ENCODE measurements at places on chromosomes 11 and 22.

- no peak for DNase-seq
Observed at GRCh38 chr11:46711303-46711702, 7.7 kb upstream of the F2 start.

GRCh38 chr11:121091492-121092152 is 9.4 kb upstream of the TECTA start:
- DNase-seq = no peak

GRCh38 chr22:17884893-17885292 is 110.6 kb upstream of the BID start:
- no peak for DNase-seq

GRCh38 chr11:1000357-1001278 is 35.9 kb downstream of the MUC6 start:
- DNase-seq = no peak

- no peak for DNase-seq
Observed at GRCh38 chr11:16790486-16791190, 52.2 kb downstream of the C11orf58 start.

DNA sequence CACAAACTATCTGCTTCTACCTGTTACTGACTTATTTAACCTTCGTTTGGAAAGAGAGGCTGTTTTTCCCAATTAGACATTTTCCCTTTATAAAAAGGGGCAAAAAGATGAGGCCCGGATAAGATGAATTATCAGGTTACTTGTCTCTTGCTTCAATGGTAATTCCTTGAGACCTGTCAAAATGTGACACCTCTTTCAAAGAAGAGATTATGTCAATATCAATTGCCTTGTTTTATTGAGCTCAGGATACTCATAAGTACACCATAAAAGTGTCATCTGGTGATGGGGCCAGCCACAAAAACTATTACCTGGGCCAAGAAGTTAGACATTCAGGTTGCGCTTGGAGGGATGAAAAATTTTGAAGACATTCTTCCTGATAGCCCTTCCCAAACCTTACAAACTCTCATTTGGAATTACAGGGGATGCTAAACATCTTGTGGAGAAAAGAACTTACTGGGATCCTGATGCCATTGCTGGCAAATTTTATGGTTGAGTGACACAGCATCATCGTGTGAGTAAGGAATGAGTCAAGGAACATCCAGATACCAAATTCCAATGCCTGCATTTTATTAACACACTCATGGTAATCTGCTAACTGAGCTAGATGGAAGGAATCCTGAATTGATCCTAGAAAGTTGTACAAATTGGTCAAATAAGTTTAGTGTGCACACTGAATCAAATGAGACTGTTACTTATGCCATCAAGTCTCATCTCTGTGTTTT is 1071.2 kb downstream of the LRRC4C start:
- DNase-seq = no peak

DNA sequence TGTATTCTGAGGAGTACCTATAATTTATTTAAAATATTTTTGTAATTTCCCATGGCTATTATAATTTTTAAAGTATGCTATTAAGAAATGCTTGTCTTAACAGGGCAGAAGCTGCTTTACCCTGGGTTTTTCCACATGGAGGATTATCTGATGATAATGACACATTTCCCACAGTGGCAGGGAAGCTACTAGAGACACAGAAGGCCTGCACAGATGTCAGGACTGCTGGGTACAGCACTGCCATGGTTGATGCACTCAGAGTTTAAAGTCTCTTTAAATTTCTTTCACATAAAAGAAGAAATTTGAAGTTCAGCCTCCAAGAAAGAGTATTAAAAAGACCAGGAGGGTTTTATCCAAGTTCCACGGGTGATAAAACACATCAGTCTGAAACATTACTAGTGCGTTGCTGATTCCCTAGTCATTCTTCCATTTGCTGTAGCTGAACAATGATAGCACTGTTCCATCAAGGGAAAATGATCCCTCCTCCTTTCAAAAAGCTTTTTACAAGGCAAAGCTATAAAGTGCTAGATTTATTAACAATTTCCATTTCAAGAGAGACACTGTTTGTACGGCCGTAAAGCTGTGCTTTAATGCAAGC is 363.0 kb downstream of the CNTN5 start:
- DNase-seq = no peak

- DNase-seq = no peak
Observed at GRCh38 chr11:9862981-9863380, 199.1 kb downstream of the SWAP70 start.

DNA sequence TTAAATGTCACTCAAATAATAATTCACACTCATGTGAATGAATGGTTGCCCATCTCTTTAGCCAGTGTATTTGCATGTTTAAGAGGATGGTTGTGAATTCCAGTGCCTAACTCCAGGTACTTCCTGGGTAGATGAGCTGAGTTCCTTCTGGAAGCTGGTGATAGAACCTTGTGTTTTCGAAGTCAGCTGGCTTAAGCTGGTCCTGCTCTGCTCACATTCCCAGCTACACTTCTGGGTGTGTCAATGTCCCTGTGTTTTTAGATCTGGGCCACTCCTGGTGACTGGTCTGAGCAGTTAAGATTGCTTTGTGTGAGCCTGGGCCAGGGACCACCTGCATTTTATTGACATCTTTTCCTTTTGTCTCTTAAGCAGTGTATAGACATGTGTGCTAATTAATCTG is 10.6 kb downstream of the TEAD1 start:
- DNase-seq = no peak

DNA sequence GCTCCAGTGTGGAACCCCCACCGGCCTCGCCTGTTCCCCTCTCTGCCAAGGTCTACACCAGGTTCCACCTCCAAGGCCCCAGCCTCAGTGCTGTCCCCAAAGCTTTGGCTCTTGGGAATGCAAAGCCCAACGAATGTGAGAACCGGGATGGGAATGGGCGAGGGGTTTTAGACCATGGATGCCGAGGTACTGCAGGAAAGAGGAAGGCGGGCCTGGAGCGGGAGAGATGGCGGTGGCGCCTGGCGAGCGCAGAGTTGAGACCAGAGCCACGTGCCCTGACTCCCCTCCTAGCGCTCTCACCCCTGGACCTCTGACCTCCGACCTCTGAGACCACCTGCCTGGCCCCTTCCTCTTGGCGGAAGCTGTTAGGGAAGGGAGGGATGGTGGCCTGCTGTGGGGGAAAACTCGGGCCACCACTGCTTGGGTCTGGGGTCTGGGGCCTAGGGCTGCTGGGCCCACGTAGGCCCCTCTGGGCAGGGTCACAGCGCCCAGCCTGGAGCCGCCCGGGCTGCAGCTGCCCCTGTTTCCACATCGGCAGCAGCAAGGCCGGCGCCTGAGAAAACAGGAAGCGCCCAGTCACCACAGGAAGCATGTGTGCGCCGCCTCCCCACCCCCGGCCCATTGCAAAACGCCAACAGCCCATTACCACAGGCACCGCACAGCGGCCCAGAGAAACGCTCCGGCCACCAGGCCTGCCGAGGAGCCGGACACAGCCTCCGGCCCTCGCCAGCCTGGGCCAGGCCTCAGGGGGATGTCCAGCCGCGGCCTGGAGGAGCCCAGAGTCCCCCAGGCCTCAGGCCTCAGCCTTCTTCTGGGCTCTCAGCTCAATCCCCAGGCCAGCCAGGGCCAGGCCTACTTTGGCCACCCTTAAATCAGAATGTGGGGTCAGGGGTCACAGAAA is 13.8 kb upstream of the SLC39A13 start:
- no peak for DNase-seq

DNA sequence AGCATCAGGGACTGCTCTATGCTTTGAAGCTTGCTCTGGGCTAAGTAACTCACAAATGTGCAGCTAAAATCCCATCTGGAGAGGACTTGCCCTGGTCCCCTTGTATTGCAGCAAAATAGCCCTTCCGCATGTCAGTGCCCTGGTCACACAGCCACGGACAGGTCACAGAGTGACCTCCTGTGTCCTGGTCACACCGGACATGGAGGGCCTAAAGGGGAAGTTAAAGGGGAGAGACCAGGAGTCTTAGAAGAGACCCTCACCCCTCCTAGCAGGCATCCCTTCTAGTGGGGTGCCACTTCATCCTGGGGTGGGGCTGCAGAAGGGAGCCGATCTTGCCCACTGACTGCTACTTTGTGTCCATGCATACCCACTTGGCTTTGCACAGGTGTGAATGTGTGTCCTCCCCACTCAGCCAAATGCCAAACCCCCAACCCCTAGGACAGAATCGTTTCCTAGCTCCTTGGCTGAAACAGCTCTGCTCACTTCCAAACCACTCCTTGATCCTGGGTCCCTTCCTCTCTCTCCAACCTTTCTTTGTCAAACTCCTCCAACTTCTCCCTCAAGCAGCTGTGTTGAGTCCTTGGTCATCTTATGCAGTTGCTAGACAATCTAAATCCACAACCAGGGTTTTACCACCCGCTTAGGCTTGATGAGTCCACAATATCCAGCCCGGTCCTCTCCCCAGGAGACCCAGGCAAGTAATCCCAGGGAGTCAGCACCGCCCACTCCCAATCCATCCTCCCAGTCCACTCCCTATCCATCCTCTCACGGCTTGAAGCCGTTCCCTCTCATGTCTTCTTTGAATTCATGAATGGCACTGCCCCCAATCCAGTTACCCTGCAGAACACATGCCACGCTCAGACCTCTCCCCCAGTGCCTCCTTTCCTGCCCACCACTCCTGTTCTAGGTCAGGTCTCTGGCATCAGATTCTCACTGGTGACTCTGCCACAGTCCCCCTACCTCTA is 3.3 kb upstream of the FXYD6 start:
- no peak for DNase-seq

- DNase-seq = no peak
Observed at GRCh38 chr11:113188371-113188834, 126.0 kb upstream of the TTC12 start.

DNA sequence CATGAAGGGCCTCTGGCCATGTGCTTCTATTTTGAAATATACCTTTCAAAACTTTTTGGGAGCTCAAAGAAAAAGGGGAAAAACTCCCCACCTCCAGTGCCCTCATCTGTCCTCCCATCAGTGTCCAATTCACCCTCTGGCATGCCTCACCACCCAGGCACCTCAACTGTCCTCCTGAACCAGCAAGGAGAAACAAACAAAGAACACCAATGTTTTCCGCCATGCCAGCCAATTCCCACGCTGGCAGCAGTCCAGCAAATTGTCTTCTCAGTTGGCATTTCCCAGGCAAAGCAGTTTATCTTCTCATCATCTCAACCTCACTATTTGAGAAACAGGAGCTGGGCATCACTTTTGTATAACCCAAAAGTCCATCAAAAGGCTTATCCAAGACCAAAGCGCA is 496.9 kb downstream of the SOX6 start:
- DNase-seq = no peak

- DNase-seq = no peak
Observed at GRCh38 chr11:72144807-72145565, 9.5 kb downstream of the FOLR3 start.

DNA sequence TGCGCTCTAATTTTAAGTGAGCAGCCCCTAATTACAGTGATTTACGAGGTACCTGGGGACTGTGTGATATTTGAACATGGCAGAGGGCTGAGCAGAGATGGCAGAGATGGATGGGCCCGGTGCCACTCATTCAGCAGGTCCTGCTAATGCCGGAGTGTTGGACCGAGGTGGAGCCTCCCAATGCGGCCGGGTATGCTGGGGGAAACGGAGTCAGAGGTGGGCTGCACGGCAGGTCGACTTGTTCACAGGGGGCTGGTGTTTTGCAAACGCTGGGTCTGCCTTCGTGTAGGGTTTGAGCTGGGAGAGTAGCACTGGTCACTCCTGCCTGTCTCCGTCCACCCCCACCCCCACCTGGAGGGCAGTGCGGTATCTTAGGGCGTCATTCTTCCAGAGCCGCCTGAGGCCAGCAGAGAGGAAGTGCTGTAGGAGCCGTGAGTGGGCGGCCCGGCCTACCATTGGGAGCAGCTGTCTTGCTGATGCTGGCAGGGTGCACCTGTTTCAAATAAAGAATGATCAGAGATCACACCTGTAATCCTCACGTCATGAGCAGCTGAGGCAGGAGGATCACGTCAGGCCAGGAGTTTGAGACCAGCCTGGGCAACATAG is 122.6 kb downstream of the IGLL1 start:
- DNase-seq = no peak

DNA sequence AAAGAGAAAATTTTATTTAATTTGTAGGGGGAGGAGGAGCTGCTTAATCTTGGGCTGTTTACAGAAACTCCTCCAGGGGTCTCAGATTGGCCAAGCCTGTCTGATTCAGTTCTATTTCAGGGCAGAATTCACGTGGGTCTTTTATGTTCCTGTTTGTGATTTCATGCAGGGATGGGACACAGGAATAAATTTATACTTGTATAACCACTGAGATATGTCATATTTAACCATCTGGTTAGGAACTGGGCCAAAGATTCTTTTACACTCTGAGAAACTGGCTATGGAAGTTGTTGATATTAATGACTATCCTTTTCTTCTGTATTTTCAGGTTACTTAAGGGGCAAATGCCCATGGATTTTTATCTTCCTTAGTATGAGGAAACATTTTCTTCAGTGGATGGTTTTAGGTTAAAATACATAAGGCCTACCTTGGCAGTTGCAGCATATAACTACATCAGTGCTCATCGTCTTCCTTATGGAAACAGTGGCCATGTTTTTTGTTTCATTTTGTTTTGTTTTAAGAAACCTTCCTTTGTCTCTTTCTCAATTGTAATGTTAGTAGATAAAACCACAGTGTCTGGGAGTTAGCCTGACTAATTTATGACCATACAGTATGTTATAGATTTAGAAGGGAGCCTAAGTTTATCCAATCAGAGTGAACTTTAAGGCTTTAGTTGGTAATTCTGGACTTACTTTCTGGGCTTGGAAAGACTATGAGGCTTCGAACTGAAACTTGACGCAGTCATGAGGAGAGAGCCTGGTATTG is 132.4 kb upstream of the ANO3 start:
- no peak for DNase-seq

GRCh38 chr22:33109514-33110430 is 51.6 kb upstream of the SYN3 start:
- DNase-seq = no peak

Data from stimulated activated CD8-positive, alpha-beta memory T cell treated with anti-CD3 and anti-CD28 coated beads, Interleukin-4, amount 100 ng/mL, for 1 hour (primary cell).